Progenitor cell of endocrine pancreas (in vitro differentiated cells): ENCODE measurements at places on chromosomes 12 and 14. TPM values are rescaled to one million over a fixed set of nuclear protein-coding genes. Genes with fewer than 3 reads are reported as not detected.

Gene SIX1
- 0.79 and 1.0 TPM in 2 replicates for total RNA-seq

Gene RND1
- 12.4 and 12.5 TPM in 2 replicates for total RNA-seq

Gene RPL10L
- total RNA-seq, result not detected in 2 replicates

DNA sequence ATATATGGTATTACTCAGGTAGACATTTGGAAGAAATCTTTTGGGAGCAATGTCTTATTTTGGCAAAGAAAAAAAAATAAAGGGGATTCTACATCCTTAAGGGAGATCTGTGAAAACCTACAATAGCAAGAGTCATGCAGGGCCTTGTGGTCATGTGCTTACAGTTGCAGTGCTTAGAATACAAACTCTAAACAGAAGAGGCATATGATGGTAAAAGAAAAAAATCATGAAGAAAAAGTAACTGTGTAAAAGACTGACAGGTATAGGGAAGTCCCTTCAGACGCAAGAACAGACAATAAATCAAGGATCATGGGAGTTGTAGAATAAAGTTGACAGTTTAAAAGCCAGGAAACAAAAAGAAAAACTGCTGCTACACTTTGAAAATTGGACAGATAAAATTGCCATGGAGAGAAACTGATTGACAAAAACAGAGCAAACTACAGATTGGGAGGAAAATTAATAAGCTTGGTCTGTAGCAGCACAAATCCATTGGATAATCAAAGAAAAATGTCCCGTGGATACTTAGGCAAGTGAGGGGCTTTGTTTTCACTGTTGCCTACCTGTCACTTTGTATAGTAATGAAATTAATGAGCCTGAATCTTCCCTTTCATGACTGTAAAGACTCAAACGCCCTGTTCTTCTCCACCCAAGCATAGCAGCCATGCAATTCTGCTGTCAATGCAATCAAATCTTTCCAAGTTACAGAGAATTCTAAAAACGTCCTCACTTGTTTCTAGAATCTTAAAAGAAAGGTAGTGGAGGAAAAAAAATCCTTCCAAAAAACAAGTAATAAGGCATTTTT is 402.0 kb downstream of the SYT1 start:
- no peak for DNase-seq

GRCh38 chr14:71621276-71621675 is 311.0 kb upstream of the RGS6 start:
- DNase-seq, result no peak

DNA sequence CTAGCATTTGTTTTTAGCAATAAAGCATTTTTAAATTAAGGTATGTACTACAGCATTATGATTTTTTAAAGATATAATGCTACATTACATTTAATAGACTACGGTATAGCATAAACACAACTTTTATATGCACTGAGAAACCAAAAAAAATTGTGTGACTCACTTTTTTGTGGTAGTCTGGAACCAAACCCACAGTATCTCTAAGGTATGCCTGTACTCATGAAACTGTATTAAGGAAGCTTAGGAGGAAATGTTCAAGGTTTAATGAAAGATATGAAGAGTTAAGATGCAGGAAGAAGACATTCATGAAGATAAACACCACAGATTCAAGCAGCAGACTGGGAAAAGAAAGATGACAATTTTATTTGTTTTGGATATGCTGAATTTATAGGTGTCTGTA is 51.7 kb downstream of the PPP1R12A start:
- no peak for DNase-seq

- DNase-seq, result no peak
These were observed 184.7 kb downstream of the TBX5 start for GRCh38 chr12:114221136-114221833.

DNA sequence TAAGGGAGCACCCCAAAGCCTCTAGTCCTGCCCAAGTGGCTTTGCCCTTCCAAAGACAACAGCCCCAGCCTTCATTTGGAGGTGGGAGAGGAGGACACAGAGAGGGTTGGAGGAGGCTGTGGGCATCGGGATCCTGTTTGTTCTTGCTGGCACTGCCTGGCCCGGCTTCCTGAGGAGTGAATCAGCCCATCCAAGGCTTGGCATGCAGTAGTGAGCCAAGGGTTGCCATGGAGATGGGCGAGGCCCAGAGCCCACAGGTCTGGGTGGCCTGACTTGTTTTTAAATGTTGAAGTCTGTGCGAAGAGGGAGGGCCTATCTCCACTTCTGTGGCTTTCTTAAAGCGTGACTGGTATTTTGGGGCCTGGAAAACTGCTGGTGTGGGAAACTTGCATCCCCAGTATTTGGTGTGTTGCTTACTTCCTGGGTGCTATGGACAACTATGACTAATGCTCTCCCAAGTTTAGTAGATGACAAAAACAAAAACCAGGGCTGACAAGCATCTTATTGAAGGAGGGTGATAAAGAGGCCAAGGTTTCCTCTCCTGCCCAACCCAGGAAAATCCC is 15.8 kb downstream of the CD9 start:
- no peak for DNase-seq

GRCh38 chr14:22314183-22314820 is 274.7 kb downstream of the DAD1 start:
- no peak for DNase-seq

GRCh38 chr12:53735556-53735955 is 8.3 kb upstream of the CALCOCO1 start:
- no peak for DNase-seq

GRCh38 chr14:96160076-96160912 is 44.3 kb upstream of the BDKRB2 start:
- no peak for DNase-seq

GRCh38 chr12:71602761-71603577 is 60.7 kb downstream of the ZFC3H1 start:
- DNase-seq, result no peak

DNA sequence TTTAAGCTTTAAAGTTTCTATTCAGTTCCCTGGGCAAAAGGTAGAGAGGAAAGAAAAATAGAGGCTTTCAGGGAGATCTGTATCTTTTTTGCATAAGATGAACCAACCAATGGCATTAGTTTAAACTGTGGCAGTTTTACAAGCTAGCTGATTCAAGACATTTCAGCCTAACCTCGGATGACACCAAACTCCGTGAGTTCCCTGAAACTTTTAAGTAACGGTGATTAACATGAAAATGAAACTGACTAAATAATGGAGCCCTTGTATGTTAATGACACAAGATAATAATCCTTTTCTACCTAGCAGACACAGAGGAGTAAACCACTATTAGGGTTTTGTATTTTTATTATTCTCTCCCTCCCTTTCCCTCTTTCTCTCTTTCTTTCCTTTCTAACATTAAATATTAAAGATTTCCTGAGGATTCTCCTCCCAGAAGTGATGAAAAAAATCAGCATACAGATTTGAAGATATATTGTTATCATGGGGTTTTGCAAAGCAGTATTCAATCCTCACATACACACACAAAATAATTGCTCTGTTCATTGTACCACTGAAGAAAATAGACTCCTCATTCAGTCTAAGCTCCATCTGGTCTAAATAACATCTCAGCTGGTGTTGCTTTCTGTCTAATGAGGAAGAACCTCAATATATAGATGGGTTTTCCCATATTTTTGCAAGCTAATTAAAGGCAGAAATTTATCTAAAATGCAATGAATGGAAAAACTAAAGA is 483.8 kb downstream of the NOVA1 start:
- no peak for DNase-seq
